ENCODE measurements at places on chromosomes 3 and 15.

GRCh38 chr3:66838704-66839103, 159.4 kb upstream of the KBTBD8 start:
- no peak for DNase-seq

DNA sequence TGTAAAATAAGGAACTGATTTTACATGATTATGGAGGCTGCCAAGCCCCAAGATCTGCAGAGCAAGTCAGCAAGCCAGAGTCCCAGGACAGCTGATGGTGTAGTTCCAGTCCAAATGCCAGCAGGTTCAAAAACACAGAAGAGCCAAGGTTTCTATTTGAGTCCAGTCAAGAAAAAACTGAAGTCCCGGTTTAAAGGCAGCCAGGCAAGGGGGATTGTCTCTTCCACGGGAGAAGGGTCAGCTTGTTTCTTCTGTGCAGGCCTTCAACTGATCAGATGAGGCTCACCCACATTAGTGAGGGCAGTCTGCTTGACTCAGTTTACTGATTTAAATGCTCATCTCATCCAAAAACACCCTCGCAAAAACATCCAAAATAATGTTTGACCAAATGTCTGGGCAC, 246.2 kb downstream of the PLCL2 start:
- no peak for DNase-seq

GRCh38 chr15:61034678-61035291, 194.3 kb downstream of the RORA start:
- DNase-seq: no peak

- no peak for DNase-seq
Observed at GRCh38 chr15:81014446-81015093, 13.8 kb downstream of the TLNRD1 start.

DNA sequence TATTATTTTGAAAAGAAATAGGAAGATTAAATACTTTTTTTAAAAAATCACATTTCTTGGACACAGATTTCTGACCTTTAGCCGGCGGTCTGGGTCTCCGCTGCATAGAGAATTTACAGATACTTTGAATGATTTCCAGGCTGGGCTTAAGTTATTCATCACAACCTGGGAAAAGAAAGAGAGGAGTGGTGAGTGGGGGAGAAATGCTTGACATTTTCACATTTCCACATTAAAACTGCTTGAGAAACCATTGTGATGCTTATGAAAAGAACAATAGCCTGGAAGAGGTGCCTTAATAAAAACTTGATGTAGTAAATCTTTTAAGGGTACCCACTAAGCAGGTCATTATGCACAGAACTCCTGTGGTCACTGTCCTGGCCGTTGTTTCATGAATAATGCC, 166.8 kb upstream of the MRPL3 start:
- DNase-seq: no peak

- DNase-seq: no peak
Observed at GRCh38 chr15:25797936-25798901, 64.9 kb downstream of the ATP10A start.

GRCh38 chr3:144687862-144688261, 716.2 kb downstream of the DIPK2A start:
- DNase-seq: no peak

- no peak for DNase-seq
Observed at GRCh38 chr3:77605308-77605707, 565.4 kb downstream of the ROBO2 start.

GRCh38 chr3:62948921-62949320, 73.7 kb upstream of the CADPS start:
- no peak for DNase-seq

DNA sequence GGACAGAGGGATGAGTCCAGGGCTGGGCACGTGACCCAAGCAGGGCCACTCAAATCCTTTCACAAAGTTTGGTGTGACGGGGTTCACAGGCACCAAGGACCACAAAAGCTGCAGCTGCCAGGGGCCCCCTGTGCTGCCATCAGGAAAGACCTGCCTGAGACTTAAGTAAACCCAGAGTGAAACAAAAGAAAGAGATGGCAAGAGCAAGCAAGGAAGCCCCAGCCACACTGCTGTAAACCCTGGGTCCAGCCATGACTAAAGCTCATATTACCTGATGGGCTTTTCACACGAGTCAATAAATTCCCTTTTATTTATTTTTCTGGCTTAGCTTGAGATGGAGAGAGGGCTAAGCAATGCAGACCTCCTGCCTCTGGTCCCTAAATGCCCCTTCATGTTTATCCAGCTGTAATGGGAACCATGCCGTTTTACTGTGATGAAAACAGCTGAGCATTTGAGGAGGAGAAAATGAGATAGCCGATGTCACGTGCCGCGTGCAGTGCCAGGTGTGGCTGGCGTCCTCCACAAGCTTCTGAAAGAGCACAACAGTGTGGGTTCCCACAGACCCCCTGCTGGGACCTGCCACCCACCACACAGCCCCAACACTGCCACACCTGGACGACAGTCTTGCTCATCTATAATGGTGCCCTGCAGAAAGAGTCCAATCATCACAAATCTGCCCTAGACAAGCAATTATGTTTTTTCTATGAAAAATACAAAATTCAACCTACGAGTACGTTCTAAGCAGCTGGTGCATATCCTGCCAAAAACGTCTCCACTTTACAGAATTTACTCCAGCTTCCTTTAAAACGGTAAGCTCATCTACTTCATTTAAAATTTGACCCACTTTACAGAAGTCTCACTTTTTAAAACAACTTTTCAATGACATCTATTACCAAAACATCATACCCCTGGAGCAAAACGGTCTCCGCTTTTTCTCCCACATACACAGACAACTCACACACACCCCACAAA, 34.2 kb downstream of the ADAMTS17 start:
- no peak for DNase-seq

DNA sequence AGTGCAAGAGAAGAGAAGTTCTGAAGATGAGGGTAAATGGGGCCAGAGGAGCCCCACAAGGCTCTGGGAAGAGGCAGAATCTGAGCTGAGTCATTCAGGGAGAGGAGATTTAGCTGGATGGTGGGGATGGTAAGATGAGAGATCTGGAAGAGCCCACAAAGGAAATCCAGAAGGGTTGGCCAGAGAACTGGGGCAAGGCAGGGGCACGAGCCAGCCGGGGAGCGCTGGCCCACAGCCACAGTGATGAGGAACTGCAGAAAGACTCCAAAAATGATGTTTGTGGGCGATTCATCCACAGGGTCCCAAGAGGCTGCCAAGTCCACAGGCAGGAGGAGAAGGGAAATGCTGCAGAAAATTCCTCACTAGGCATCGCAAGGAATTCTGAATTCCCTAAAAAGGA, 75.9 kb upstream of the ATP2B2 start:
- DNase-seq: no peak

DNA sequence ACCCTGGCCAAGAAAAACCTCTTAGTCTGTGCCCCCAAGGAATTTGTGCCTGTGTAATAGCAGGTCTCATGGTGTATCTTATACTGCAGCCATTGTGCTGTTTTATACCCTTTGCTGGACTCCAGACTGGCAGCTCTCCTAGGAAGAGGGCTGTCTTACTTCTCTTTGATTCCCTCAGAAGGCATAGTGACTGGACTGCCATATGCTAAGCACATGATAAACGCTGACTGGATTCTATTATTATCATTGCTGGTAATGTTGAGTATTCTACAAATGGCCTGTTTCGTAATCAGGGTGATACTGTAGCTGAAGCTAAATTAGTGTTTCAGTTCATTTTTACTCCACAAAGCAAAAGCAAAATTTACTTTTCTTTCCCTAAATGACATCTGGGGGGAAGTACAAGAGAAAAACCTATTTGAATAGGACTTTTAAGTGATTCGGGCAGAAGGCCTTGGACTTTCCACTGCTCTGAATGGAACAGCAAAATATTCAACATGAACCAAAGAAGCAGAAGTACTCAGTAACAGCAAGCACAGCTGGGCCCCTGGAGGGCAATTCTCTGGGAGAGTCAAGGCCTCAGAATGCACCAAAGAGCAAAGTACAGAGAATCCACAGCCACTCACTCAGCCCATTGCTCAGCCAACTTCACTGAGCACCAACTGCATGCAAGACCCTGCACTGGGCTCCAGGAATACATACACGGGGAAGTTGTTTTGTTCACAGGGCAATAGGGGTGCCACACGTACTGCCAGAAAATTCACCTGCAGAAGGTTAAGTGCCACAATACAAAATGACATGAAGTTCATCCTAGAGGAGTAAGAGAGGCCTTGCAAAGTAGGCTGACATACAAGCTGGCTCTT, 7.9 kb upstream of the BCL2A1 start:
- DNase-seq: no peak

GRCh38 chr3:126684218-126684751, 19.8 kb upstream of the CHCHD6 start:
- no peak for DNase-seq

- no peak for DNase-seq
Observed at GRCh38 chr3:85148036-85148435, 189.2 kb downstream of the CADM2 start.

DNA sequence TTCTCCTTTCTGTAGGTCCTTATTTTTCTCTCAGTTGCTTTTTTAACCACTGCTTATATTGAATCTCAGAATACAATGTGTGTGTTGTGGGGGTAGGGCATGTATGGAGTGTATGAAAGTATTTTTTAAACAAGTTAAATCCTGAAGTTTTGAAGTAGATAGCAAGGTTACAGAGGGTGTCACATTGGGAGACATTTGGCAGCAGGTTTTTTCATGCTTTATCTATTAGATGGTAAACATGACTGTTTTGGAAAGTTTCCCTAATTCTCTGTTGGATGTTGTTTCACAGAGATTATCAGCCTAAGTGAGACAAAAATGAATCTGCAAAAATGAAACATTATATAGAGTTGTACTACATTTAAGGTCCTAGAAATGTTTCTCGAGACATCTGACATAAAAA, 190.6 kb upstream of the ARPP21 start:
- DNase-seq: no peak

GRCh38 chr15:101488300-101489164, 975 bp downstream of the PCSK6 start:
- no peak for DNase-seq

DNA sequence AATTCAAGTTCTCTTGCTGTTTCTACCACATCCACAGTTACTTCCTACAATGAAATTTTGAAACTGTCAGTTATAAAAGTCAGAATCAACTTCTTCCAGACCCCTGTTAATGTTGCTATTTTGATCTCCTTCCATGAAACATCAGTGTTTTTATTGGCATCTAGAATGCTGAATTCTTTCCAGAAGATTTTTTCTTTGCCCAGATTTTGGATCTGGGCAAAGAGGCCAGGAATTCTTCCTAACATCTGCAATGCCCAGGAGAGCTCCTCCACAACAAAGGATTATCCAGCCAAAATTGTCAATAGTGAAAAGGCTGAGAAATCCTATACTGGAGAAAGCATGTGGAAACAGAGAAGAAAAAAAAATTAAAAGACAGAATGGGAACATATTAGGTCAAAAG, 75.5 kb downstream of the SERPINI1 start:
- DNase-seq: no peak

DNA sequence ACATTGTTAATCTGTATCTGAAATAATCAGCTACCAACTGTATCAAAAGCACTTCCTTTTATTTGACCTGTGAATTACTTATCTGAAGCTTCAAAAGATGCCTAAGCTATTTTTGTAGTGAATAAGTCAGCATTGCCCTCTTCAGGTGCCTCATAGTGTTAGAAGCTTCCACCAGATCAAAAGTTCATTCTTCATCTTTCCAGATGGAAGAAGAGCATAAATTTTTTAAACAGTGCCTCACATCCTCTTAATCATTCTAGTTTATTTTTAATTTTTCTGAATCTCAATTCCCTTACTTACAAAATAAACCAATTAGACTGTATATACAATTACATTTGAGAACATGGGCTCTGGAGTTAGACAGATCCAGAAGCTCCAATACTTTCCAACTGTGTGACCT, 65.0 kb downstream of the MYO5A start:
- DNase-seq: no peak

GRCh38 chr3:123842711-123843110, 41.4 kb downstream of the MYLK start:
- DNase-seq: no peak

DNA sequence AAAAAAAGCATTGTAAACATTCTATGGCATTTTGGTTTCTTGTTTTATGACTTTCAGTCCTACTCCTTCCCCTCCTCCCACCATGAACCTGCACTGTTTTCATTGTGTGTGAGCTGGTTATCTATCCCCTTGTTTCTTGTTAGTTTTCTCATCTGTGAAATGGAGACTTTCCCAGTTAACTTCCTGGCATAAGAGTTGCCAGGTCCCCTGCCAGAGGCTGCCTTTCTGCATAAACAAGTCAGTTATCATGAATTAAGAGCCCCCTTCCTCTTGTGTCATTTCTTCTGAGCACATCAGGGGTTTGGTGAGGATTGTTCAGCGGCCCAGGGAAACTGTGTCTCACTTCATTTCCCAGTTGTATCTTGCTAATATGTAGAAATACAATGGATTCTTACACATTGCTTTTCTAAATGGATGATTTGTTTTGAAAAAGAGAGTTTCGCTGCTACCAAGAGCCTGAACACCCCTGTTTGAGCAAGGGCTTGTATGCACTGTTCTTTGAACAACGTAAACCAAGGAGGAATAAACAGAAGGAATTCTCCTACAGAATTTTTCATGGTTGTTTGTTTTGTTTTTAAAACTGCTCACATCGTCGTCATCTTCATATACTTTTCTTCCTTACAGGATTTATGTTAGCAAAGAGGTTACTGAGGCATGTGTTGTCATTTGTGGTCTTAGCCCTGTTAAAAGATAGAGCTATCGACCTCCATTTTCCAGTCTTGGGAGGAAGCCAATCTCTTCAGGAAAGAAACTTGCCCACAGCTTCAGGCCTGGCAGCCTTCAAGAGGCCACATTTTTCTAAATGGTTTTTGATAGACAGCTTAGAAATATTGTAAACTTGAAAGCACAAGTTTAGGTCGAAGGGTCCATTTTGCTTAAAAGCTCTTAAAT, 144.6 kb upstream of the IL12A start:
- DNase-seq: no peak

DNA sequence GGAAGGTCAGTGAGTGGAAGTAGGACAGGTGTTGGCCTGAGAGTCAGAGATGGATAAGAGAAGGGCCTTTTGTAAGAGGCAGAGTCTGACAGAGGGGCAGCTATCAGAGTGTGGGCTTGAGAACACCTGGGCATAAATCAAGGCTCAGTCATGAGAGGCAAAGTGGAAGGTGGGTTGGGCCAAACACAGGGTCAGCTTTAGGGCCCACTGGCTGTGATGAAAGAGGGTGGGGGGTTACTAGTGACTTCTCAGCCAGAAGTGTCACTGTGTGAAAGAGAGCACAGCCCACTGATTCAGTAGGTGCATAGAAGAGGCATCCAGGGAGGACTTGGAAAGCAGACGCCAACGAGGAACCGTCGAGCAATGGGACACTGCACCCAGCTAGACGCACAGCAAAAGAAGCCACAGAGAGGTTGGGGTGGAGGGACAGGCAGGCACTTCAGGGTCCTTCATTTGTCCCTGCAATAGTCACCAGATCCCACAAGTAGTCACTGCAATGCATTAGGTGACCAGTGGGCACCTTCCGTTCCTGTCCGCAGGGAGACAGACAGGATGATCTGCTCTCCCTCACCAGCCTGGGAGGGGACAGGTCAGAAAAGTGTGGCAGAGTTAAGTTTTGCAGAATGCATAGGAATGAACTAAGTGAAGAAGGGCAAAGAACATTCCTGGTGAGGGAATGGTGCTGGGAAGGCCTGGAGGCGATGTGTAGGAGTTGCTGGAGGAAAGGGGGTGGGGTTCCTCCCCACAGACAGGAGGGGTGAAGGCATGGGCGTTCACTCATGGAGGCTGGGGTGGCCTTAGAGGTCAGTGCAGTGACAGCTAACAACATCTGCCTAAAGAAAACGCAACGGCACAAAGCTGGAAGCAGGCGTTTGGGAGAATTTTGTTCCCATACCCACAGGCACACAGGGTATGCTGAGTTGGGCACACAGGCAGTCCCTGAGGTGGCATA, 36.3 kb downstream of the MESD start:
- DNase-seq: no peak

All from stimulated activated CD4-positive, alpha-beta T cell treated with anti-CD3 and anti-CD28 coated beads, Interleukin-15, amount 100 ng/mL, for 1 hour (primary cell).